ENCODE measurements at places on chromosomes 6 and 20.

DNA sequence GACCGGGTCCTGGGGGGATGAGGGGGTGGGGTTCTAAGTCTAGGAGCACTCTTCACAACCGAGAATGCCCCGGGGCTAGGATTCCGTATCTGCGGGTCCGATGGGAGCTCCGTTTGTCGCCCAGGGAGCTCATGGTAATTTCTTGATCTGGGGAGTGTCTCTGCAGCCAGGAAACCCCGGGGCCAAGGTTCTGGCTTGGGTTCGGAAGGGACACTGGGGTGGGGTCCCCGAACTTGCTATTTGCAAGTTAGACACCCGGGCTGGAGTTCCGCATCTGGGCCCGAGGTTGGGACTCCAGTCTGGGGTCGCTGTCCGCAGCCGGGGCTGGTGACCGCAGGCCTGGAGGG is 397 bp downstream of the PEDS1 start:
- no peak for DNase-seq

- no peak for DNase-seq
Measured at GRCh38 chr6:108359901-108360882, 65.3 kb downstream of the AFG1L start.

GRCh38 chr6:7441048-7441775 is 51.6 kb downstream of the RIOK1 start:
- no peak for DNase-seq

- DNase-seq: no peak
Measured at GRCh38 chr6:136784271-136784664, 8.0 kb downstream of the MAP3K5 start.

All from stimulated activated CD4-positive, alpha-beta T cell treated with anti-CD3 and anti-CD28 coated beads, Interleukin-15, amount 100 ng/mL, for 48 hours (primary cell).